ENCODE measurements at places on chromosomes 11 and 22.
A peak's percentile ranks its signal among the peaks of the same experiment; 100 is the strongest.

- DNase-seq: peak; percentile 42
These were observed 95.0 kb downstream of the SWAP70 start for GRCh38 chr11:9758637-9759518.

- no peak for DNase-seq
These were observed 9.5 kb downstream of the PHOX2A start for GRCh38 chr11:72234514-72234830.

- no peak for DNase-seq
These were observed 11.7 kb downstream of the EIF4G2 start for GRCh38 chr11:10797001-10797400.

- no peak for DNase-seq
These were observed 40.5 kb downstream of the PITPNB start for GRCh38 chr22:27878541-27878940.

DNA sequence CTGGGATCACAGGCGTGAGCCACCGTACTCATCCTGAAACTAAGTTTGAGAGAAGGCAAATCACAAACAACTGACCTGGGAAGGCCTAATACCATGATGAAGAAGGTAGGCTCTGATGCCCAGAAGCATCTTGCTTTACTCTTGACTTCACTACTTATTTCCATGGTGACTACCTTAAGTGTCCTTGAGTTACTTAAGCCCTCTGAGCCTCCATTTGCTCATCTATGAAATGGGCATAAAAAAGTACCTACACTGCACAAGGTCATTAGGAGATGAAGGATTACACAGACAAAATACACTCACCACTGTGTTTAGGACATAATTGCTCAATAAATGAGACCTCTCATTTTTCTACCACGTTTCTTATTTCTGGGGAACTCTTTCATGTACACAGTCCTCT is 27.9 kb downstream of the EIF4ENIF1 start:
- no peak for DNase-seq

DNA sequence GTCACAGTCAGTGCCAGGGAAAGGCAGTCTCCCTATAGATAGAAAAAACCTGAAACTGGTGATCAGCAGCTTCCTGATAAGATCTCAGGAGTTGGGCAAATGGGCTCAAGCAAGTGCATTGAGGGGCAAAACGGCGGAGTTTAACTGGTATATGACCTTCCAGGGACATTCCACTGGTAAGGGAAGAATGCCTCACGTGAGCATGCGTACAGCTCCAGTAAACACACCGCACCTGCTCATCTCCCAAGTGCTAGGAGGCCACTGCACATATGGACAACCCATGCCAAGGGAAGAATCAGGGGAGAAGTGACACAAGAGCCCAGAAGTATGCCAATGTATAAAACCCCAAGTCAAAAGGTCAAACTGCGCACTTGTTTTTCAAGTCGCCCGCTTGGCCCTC is 11.6 kb downstream of the HEPHL1 start:
- DNase-seq: no peak

- no peak for DNase-seq
These were observed 6.1 kb downstream of the ZDHHC13 start for GRCh38 chr11:19122960-19123615.

- DNase-seq: no peak
These were observed 17.7 kb downstream of the APLP2 start for GRCh38 chr11:130087294-130087926.

All from inflammatory macrophage treated with lipopolysaccharide for 1 hour (primary cell).